ENCODE measurements at places on chromosomes 13 and 19.

DNA sequence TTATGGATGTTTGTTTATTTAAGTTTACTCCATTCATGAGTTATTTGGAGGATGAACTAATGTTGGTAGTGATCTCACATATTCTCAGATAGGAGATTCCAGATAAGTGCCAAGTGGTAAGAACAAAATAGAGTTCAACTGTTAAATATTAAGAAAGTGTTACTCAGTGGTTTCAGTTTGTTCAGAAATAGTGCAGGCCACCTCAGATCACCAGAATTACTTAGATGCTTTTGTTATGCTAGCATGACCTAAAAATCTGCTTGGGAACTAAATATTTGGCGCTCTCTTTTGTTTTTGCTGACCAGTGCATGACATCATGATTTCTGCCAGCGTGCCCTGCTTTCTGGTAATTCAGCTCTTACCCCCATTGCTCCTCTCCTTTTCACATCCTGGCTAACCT, 15.6 kb downstream of the CLDN10 start:
- no peak for DNase-seq

DNA sequence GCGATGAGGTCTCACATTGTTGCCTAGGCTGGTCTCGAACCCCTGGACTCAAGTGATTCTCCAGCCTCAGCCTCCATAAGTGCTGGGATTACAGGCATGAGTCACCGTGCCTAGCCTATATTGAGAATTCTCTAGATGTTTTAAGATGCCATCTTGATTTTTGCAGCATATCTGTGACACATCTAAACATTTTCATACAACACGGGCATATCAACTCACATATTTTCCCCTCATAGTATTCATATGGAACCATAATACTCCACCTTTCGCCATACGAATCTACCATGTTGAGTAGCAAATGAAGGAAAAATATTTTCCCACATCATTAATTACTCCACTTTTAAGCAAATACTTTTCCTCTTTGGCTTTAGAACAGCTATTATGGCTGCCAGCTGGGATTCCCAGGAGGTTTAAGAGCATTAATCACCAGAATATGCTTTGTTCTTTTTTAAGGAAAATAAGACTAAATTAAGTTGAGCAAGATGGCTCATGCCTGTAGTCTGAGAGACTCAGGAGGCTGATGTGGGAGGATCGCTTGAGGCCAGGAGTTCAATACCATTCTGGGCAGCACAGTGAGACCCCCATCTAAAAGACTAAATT, 56.9 kb upstream of the GTF2F2 start:
- DNase-seq = no peak

- no peak for DNase-seq
These were observed 2.8 kb downstream of the MYADM start for GRCh38 chr19:53870485-53870844.

DNA sequence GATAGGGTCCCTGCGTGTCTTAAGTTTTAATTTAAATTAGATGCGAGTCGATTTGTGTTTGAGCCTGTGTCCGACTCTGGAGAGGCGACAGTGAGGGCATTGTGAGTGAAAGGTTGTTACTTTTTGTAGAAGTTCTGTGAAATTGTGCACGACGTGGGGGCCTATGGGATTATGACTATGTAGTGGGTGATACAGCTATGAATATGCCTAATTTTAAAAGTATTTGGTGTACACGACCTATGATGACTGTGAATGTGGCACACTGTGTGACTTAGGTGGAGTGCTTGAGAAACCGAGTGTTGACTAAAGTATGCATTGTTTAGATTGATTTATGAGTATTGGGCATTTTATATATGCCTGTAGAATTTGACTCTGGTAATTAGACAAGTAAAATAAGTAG, 646 bp downstream of the ZNF567 start:
- DNase-seq = no peak

- no peak for DNase-seq
These were observed 32.7 kb downstream of the KDM4B start for GRCh38 chr19:5001615-5002014.

DNA sequence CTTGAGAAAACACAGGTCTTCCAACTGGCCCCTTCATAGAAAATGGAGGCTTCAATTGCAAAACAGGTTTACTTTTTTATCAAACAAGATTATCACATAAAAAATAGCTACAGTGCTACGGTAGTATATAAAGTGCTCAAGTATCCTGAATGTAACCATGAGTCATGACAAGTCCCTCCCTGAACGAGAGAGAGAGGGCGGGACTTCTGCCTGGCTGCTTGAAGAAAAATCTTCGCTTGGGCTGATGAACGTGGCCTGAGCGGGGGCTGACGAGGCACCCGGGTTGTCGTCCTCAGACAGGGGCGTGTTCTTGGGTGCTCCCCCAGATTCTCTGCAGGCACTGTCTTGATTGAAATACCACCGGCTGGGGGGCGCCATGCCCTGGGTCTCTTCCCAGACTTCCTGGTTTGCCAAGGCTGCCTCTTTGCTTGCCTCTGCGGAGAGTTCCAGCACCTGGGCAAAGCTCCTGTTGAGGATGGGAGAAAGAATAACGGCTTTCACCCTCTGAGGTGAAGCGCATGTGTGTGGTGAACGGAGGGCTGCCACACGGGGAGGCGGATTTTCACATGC, 23.2 kb upstream of the CPAMD8 start:
- no peak for DNase-seq

GRCh38 chr13:102978168-102978567, 88.0 kb downstream of the SLC10A2 start:
- no peak for DNase-seq

DNA sequence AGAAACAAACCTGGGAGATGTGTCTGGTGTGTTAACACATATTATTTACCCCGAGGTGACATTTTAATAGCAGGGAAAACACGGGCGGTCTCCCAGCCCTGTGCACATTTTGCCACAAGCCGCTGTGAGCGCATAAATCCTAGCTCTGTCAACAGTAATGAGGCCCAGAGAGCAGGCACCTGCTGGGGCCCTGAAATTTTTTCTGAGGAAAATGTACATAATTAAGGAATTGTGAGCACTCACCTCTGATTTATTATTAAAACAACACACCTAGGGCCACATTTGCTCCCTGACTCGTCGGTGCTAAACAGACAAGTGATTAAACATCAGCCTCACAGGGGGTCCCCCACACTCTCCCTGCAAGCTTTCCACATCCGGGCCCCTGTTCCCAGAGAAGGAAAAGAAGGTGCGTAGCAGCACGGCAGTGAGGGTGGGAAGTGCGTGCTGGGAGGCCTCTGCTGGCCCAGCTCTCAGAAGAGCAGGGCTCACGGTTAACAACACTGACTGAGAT, 616.3 kb downstream of the UQCRFS1 start:
- DNase-seq = no peak

DNA sequence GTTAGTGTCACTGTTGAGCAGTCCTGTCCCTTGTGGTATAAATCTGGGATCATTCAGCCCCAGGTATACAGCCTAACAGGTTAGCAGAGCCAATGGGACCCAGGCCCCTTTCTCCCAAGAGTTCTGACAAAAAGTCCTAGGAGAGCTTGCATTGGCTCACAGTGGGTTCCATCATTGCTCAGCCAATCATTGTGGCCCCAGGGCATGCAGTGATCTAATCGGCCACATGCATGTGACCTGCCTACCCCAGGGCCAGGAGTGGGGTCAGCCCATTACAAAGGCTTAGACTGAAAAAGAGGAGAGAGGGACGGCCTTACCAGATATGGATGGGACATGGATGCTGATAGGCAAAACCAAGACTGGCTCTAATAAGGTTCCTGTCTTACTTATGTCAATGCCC, 41.1 kb downstream of the SPTBN4 start:
- no peak for DNase-seq

DNA sequence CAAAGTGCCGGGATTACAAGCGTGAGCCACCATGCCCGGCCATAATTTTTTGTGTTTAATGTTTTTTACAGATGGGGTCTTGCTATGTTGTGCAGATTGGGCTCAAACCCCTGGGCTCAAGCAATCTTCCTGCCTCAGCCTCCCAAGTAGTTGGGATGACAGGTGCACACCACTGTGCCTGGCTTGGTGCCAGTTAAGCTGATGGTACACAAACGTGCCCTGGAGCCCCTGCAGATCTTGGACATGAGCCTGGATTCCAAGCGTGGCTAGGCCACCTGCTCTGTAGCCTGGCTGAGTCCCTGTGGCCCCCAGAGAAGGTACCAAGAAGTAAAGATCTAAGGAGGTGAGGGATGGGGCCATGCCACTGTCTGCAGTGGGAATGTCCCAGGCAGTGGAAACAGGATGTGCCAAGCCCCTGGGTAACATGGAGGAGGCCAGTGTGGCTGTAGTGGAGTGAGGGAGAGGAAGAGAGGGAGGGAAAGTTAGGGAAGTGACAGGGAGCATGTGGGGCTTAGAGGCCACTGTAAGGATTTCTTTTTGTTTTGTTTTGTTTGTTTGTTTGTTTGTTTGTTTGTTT, 7.0 kb downstream of the PRODH2 start:
- no peak for DNase-seq

GRCh38 chr13:66577358-66577757, 652.8 kb downstream of the PCDH9 start:
- no peak for DNase-seq

DNA sequence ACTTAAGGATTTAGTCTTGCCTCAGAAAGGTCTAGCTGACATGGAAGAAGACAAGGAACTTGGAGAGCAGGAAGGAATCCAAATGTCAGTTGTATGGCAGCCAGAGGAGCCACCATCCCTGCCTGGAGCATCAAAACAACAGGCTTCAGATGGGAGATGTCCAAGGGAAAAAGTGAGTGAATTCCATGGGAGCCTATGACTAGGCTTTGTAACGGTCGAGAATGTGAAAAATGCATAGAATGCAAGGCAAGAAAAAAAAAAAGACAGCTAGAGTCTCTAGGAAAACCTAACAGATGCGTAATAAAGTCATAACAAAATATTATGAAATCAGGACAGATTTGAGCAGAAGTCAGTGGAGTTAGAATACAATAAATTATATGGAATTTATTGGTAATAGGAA, 183.7 kb upstream of the LSM14A start:
- no peak for DNase-seq

GRCh38 chr13:95530178-95530577, 22.3 kb upstream of the CLDN10 start:
- no peak for DNase-seq

GRCh38 chr19:3135961-3136683, at the start of gene GNA15:
GNA15 (plus strand) TSS chr19:3136033; CDS start chr19:3136451, 418 bp downstream.
- DNase-seq = no peak

GRCh38 chr19:17406887-17407196, 1.4 kb upstream of the BST2 start:
- DNase-seq = no peak

DNA sequence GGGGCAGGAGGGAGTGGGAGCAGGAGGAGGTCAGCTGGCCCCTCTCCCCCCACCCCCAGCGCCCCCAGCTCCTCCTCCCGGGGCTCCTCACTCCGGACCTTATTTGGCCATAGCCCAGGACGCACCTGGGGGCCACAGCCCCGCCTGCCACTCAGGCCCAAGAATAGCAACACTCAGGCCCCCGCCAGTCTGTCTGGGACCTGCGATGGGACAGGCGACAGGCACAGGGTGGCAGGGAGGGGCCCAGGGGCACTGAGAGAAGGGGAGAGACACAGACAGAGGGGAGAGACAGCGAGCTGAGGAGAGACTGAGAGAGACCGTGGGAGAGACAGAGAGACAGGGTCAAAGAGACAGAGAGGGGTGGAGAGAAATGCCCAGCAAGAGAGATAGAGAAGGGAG, 10.2 kb downstream of the JOSD2 start:
- no peak for DNase-seq

GRCh38 chr19:5707576-5708575, 12.1 kb downstream of the LONP1 start:
- no peak for DNase-seq

- no peak for DNase-seq
These were observed 596.6 kb downstream of the KCTD12 start for GRCh38 chr13:76289558-76289957.

DNA sequence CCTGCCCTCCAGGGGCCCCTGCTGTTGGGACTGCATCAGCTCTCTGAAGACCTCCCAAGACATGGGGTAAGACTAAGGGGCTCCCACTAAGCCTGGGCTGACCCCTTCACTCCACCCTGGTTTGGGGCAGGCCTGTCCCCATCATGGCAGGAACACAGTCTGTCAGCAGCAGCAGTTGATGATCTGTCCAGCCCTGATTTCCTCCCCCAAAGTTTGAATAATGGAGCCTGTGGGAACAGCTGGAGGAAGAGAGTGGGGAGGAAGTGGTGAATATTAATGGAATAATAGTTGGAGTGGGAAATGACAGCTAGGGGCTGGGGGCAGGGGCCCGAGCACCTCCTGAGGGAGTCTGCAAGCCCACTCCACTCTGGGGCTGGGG, 1.3 kb upstream of the B3GNT8 start:
- DNase-seq = no peak

GRCh38 chr19:8513036-8513686, 806 bp downstream of the ZNF414 start:
- no peak for DNase-seq

GRCh38 chr13:44565881-44566280, 10.2 kb downstream of the TSC22D1 start:
- DNase-seq = no peak

GRCh38 chr13:50626101-50626547, 217.4 kb downstream of the DLEU7 start:
- no peak for DNase-seq

DNA sequence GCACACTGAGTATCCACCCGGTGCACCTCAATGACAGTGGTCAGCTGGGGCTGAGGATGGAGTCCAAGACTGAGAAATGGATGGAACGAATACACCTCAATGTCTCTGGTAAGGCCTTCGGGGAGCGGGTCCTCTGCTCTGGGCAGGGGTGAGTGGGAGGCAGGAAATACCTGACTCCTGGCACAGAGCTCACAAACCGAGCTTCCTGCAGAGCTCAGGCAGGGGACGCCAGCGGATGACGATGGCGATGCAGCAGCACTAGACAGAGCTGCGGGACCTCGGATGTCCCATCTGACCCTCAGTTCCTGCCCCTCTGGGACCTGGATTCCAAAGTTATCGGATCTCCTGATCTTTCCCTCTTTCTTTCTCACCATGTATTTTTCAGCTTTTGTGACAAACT, 3.8 kb downstream of the CD22 start:
- no peak for DNase-seq

DNA sequence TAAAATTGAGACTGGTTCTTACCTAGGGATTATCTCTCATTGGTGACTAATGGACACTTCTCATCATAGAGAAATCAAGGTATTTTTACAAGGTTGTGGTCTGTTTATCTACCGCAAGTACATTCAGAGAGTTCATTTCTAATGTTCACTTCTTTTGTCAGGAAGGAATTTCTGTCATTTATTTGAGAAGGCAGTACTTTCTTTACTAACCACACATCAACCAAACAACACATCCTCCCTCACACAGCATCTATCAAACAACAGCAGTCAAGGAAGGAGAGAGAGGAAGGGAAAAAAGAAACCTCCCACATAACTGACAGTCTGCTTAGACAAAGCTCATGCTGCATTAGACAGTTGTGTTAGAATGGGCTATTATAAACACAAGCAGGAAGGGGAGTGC, 182.3 kb upstream of the KLF12 start:
- no peak for DNase-seq

- no peak for DNase-seq
These were observed 191.8 kb downstream of the GGACT start for GRCh38 chr13:100396776-100397175.

- no peak for DNase-seq
These were observed at the start of gene FUT3 for GRCh38 chr19:5851302-5851701. FUT3 (minus strand) TSS chr19:5851449.

GRCh38 chr19:34327851-34328250, 37.1 kb upstream of the GPI start:
- DNase-seq = no peak

Measured in GM12864 (cell line).